ACHN (cell line): ENCODE measurements at places on chromosomes 7 and 10.

DNA sequence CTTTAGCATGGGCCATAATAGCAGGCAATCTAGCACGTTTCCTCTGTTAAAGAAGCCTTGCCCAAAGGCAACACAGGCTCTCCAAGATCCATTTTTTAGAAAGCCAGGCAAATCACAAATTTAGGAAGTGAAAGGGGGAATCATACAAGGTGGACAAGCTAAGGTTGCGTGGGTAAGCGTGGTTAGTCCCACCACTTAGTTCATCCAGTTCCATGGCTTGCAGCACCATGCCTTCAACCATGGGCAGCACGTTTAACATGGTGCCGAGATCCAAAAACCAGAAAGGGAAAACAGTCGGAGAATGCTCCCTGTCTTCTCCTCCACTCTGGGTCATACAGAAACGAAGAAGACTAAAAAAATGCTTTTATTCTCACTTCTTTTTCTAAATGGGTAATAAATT, 234.4 kb upstream of the IMMP2L start:
- DNase-seq = peak; percentile 26

GRCh38 chr7:17580141-17580540, 281.7 kb downstream of the AHR start:
- no peak for DNase-seq

DNA sequence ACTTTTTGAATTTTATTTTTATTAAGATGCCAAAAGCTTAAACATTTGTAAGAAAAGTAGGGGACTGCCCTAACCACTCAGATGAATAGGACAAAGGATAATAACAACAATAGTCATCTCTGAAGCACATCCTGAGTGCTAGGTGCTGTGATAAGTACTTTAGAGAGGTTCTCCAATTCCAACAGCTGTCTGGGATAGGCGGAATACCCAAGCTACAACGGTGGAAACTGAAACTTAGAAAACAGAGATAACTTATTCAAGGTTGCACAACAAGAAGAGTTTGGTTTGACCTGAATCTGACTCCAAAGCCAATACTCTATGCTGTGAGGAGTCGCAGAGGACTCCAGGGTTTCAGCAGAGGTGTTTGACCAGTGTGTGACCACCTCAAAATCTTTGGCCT, 2.0 kb downstream of the RTKN2 start:
- DNase-seq = no peak

DNA sequence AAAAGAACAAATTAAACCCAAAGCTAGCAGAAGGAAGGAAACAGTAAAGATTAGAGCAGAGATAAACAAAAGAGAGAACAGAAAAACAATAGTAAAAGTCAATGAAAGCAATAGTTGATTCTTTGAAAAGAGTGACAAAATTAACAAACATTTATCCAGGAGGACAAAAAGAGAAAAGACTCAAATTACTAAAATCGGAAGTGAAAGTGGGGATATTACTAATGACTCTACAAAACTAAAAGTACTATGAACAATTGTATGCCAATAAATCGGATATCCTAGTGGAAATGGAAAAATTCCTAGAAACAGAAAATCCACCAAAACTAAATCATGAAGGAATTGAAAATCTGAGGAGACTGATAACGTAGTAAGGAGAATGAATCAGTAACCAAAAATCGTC, 96.3 kb downstream of the SNX13 start:
- DNase-seq = no peak

DNA sequence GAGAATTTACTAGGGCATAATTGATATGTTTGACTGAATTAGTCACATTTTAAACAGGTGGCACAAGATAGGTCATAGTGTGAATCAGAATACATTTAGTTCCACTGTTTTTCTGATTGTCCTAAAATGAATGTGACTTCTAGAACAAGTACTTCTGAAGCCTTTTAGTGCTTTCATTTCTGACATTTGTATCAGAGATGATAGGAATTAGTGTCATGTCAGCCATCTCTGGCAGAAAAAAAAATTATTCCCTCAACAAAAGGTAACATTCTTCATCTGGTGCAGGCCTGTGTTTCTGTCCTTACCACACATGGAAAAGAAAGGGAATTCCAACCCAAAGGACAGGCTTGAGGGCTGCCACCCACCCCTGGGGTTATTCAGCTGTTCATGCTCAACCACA, 21.3 kb downstream of the GRM8 start:
- no peak for DNase-seq

DNA sequence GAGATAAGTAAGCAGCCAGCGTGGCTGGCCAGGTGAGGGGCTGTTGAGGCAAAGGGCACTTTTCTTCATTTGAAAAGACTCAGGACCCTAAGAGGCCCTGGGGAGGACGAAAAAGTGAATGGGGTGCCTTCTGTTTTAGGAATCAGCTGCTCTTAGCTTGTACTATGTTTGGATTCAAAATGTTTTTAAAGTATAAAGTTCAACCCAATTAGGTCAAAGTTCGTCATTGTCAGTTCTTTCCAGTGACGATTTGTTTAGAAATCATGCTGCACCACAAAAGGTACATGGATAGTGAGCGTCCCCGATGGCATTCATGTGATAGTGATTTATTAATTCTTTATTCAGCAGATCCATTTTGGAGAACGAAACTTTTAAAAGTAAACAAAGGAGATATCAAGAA, 338.2 kb downstream of the SDK1 start:
- no peak for DNase-seq

DNA sequence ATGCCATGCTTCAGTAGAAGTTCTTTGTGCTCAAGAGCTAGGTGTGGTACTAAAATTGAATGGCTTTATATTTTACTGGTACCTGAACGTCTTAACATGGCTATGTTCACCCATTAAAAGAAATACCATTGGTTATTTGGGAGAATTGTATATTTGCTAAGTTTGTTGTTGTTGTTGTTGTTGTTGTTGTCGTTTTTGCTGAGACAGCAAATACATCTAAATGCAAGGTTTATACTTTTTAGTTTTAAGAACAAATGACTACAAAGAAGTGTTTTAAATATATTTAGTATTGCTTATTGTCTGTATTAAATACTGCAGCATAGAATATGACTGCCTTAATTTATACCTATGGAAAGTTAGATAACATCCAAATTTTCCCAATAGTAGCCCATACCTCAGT, 66.9 kb downstream of the HECW1 start:
- no peak for DNase-seq

DNA sequence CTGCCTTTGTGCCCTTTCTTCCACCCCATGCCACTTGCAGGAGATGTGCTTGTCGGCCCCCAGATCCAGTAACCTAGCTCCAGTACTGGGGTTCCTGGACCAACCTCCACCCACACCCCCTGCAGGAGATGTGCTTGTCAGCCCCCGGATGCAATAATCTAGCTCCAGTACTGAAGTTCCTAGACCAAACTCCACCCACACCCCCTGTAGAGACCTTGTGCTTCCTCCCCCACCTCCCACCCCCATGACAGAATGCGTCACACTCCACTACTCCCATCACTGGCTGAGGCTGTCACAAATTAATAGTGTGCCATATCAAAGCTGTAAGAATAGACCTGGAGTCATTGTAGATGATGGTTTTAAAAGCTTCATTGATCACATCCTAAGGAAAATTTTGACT, 185.0 kb downstream of the BICC1 start:
- no peak for DNase-seq

DNA sequence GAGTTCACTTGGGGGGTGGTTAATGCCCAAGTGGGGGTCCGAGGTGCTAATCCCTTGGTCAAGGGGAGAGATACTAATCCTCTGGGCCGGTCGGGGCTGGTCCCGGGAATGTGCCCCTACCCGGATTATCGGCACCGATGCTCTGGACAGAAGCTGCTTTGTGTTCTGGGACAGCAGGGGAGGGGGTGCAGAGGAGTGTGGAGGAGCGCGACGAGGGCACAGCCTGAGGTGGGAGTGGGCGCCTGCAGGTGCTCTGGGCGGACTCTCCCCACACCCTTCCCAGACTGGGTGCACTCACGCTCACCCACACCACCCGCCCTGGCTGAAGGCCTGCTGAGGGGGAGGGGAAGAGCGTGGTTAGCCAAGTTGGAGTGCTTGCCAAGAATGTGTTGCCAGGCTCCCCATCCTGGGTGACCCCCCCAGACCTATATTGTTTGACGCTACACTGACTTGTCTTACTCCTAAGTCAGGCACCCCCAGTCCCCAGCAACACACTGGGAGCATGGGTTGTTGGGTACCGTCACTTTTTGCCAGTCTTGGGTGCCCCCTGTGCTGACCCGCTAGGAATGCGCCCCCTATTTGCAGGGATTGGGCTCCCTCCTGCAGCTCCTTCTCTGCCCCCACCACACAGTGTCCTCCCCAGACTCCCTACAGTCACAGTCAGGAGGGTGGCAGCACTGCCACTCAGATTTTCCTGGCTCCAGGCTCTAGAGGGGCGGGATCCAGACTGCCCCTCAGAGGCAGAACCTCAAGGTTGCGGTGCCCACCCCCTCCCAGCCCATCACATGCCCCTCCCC, 1.2 kb downstream of the SLC4A2 start:
- DNase-seq = peak; percentile 83

- DNase-seq = peak; percentile 9
Measured at GRCh38 chr7:465710-466400, 53.8 kb downstream of the PDGFA start.

DNA sequence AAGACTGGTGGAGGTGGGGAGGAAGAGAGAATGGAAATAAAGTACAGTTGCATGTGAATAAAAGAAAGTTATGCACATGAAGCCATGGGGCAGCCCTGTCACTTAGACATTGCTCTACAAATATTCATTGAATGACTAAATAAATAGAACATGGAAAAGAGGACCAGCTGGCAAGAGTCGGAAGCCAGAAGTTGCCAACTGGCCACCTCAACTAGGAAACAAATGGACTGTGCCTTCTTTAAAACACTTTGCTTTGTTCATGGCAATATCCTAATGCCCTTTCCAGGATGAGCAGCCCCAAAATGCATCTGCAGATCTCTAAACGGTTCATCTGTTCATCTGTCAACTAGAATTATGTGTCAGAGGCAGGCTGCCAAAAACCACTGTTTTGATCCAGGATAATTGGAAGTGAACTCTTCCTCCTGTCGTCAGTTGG, 157.3 kb downstream of the NOC3L start:
- no peak for DNase-seq

DNA sequence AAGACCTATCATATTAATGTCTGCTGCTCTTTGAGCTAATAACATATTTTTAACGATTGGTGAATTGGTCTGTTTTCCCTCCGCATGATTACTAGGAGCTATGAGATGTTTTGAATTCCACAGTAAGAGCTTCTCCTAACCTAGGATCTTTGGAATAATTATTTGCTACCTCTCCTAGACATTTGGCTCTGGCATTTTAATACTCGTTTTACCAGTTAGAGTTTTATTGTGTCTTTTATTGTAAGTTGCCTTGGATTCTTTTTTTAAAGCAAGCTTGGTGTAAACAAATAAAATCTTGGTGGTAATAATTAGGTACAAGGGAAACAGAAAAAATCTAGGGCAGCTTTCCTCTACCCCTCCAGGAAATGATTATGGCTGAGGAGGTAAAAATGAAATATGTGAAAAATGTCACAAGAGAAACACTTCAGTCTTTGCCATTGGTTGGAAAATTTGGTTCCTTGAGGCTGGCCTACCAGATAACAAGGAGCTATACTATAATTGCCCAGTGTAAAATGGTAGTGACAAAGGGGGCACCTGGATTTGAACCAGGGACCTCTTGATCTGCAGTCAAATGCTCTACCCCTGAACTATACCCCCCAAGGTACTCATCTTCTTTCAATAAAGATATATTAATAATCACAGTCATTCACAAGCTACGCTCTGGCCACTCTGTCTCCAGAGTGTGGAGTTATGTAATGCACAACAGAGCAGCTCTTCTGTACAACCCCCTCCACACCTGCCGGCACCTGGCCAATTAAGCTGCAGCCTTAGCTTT, 85.4 kb downstream of the ZNF777 start:
- DNase-seq = no peak
